ENCODE measurements at places on chromosomes 2 and 18.

GRCh38 chr2:228600265-228600664 lies 418.8 kb upstream of the SPHKAP start:
- DNase-seq, result no peak

DNA sequence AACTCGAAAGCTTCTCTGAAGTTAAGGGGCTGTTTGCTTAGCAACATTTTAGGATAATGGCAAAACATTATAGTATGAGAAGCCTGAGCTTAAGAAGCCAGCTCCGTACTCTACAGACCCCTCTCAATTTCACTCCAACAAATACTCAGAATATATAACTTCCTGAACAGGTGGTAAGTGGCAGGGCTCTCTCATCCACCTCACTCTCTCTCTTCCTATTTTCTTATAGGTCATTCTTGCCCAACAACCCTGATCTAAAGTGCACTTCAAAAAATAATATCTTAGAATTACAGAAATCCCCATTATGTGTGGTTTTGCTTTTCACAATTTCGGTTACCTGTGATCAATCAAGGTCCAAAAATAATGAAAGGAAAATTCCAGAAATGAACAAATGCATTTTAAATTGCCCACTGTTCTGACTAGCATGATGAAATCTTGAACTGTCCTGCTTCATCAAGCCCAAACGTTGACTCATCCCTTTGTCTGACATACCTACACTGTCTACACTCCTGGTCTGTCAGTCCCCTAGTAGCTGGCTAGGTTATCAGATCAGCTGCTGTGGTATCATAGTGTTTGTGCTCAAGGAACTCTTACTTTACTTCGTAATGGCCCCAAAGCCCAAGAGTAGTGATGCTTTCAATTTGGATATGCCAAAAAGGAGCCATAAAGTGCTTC lies 122.8 kb upstream of the COL5A2 start:
- no peak for DNase-seq

GRCh38 chr2:207283356-207283755 lies 117.6 kb upstream of the KLF7 start:
- no peak for DNase-seq

DNA sequence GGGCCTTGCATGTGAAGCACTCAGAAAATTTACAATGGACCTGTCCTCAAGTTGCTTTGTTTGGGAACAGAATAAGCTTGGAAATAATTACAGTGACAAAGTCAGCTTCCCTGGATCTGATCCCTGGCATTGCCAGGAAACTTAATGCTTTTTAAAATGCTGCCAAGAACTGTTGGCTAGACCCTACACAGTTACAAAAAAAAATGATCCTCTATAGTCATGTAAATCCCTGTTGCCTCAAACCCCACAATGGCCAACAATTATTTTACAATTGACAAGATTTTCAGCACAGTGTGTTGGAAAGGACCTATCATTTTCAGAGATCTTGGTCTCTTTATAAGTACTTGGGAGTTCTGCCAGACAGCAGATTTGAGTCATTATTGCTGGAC lies 470.4 kb upstream of the ACVR2A start:
- no peak for DNase-seq

- no peak for DNase-seq
These were observed 103.9 kb upstream of the PPP1CB start for GRCh38 chr2:28647682-28648081.

DNA sequence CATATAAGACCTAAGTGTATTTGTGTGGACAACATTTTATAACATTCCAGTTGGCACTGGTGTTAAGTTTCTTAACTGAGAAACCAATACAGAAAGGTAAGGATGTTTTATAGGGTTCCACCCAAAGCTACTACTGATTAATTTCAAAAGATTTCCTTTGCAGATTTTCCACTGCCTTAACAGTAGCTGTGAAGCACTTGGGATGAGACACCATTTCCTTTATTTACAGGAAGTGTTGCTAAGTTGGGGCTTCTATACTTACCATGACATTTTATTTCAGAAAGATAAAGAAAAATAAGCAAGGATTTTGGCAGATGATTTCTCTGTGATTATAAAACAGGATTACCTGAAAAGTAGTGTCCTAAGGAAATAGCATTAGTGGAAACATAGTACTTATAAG lies 234.3 kb downstream of the CALCRL start:
- DNase-seq, result no peak

GRCh38 chr2:237744613-237745249 lies 53.8 kb upstream of the RBM44 start:
- DNase-seq, result peak; percentile 62

DNA sequence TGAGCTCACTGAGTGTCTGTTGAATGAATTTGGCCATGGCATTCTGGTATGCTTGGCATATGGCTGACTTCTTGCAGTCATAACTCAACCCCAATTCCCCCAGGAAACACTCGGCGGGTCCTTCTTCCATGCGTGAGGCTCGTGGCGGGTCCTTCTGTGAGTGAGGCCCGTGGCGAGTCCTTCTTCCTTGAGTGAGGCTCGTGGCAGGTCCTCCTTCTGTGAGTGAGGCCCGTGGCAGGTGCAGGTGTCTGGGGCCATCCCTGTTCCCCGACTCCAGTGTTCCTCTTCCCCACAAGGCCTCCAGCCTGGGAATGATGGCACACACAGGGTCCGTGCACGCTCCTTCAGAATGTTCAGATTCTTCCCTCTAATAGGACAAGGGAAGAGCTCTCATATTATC lies 169.0 kb downstream of the EIPR1 start:
- DNase-seq, result no peak

DNA sequence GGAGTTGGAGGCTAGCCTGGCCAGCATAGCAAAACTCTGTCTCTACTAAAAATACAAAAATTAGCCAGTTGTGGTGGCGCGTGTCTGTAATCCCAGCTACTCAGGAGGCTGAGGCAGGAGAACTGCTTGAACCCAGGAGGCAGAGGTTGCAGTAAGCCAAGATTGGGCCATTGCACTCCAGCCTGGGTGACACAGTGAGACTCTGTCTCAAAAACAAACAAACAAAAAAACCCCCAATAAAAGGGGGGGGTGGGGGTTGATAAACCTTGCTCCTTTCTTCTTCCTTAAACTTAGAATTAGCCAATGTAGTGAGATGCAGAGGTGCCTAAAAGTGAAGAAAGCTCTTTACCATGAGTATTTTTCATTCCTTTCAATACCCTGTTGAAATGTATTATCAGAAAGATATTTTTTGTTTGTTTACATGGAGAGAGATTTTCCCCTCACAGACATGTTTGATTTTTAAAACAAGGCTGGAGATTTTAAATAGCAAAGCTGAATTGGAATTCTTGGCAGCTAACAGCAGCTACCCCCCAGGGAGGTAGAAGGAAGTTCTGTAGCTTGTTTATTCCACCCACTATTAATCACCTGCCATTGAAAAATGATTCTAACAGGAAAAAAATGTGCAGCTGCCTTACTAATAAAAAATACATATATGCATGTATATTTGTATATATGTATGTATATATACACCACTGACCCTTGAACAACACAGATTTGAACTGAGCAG lies 48.6 kb downstream of the GYPC start:
- DNase-seq, result no peak

- DNase-seq, result no peak
These were observed 24.4 kb downstream of the SCN9A start for GRCh38 chr2:166351319-166351718.

GRCh38 chr2:168159754-168160585 lies 87.4 kb downstream of the STK39 start:
- no peak for DNase-seq

- no peak for DNase-seq
These were observed 23.2 kb downstream of the SLC4A3 start for GRCh38 chr2:219650426-219651248.

- no peak for DNase-seq
These were observed 511 bp upstream of the ANKMY1 start for GRCh38 chr2:240558236-240558761.

DNA sequence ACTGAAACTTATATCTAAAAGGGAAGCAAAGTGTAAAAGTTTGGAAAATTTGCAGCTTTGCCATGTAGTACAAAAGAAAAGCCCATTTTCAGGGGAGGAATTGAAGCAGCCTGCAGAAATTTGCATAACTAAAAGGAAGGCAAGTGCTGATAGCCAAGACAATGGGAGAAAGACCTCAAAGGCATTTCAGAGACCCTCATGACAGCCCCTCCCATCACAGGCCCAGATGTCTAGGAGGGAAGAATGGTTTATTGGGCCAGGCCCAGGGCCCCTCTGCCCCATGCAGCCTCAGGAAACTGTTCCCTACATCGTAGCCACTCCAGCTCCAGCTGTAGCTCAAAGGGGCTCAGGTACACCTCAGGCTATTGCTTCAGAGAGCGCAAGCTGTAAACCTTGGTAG lies 14.4 kb upstream of the WDR75 start:
- no peak for DNase-seq

GRCh38 chr2:197828464-197829135 lies 24.2 kb downstream of the PLCL1 start:
- DNase-seq, result no peak

DNA sequence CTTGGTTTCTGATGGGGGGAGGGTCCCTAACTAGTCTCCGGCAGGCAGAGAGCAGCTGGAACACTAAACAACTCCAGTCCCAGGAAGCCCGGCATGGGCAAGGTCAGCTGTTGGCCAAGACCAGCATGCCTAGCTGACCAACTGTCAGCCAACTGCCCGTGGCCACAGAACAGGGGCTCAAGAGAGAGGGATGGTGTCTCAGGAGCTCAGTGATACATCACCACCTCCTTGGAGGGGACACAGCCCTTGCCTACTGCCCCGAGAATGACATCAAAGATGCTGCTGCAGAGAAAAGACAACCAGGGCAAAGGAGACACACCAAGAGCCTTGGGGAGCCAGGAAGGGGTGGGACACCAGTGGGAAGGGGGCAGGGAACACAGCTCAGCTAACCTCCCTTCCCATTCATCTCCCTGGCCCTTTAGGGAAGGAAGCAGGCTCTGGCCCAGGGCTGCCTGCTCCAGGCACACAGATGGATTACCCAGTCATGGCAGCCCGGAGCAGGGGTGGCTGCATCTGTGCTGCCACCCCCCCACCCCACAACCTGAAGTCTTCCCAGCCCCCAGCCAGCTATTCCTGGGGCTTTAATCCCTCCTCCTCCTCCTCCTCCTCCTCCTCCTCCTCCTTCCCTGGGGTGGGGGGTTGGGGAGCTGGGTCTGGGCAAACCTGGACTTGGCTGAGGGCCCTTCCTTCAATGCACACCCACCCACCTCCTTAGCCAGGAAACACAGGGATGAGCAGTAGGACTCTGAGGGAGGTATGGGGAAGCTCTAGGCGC lies 1.9 kb downstream of the BIN1 start:
- no peak for DNase-seq

DNA sequence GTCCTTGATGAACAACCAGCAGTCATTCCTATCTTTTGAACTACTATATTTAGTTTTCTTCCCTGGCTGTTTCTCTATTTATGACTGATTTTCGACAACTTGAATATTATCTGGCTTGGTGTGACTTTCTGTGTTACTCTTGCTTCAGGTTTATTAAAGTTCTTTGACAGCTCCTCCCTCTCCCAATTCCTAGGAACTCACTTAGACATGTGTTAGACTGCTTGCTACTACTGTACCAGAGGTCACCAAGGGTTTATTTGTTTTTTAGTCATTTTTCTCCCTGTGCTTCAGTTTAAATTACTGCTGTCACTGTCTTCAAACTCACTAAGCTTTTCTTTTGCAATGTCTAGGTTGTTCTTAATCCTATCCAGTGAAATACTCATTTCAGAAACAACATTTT lies 90.5 kb downstream of the TMEM131 start:
- no peak for DNase-seq

DNA sequence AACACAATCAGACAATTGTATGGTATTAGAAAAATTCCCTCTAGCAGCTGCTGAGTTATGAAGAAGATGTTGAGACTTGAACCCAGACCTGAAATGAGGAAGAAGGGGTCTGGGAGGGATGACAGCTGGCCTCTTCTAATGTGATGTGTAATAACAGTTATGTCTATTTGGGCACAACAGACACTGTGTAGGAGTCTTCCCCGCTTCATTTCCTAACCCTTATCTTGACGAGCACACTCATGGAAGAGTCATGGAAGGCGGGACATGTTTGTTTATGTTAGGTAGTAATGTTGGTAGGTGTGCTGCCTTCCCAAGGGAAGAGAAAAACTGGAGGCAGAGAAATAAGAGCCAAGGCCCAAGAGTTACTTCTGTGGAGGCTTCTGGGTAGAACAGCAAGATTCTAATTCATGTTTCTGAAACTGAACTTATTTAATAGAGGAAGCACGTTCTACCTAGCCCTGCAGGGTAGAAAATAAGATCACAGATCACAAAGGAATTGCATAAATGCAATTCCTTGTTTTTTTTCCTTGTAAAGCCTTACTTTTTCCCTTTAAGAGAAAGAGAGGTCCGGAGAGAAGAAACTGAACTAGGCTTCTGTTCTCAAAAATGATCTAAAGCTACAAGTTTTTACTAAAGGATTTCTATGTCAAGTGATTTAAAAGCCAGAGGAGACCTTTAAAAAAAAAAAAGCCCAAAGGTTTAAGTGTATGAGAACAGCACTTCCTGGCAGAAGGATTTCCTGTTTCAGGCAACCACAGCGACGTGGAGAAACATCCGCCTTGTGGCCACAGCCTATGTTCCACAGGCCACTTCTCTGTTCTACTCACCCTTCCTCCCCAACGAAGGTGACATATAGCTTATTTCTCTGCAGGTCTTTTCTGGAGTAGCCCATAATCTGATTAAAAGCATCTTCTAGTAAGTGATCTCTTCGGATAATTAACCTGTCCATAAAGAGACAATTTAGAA lies 68.5 kb upstream of the STK17B start:
- DNase-seq, result peak; percentile 64

GRCh38 chr2:65432227-65433190 lies at the start of gene SPRED2:
SPRED2 (minus strand) TSS chr2:65432599; CDS start chr2:65431987, 612 bp downstream.
- peak; percentile 58 for DNase-seq

DNA sequence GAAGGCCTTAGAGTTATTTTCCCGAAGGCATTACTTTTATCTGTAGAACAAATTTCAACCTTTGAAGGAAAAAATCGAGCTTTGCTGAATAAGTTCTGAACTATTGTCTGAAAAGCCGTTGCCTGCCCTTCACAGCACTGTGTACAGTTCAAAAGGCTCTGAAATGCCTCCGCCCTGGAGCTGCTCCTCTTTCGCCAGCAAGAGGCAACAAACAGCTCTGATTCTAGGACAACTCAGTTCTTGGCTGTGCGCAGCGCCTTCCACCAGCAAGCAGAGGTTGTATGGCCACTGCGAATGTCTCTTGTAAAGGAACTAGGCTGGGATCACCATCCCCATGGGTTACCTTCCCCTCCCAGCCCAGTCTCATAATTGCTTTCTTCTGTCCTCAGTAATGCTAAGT lies 308.5 kb downstream of the GBX2 start:
- no peak for DNase-seq

- DNase-seq, result no peak
These were observed 1287.3 kb downstream of the CNTNAP5 start for GRCh38 chr2:125312342-125312741.

- peak; percentile 11 for DNase-seq
These were observed 23.0 kb upstream of the ACTR2 start for GRCh38 chr2:65204461-65205210.
